ENCODE measurements at places on chromosomes 5 and 9.

GRCh38 chr5:151094852-151095245 lies 14.0 kb upstream of the TNIP1 start:
- no peak for DNase-seq

- no peak for DNase-seq
Observed at GRCh38 chr9:112794731-112795130, 44.2 kb downstream of the SNX30 start.

GRCh38 chr5:150604010-150604409 lies 36.5 kb upstream of the SYNPO start:
- DNase-seq, result no peak

DNA sequence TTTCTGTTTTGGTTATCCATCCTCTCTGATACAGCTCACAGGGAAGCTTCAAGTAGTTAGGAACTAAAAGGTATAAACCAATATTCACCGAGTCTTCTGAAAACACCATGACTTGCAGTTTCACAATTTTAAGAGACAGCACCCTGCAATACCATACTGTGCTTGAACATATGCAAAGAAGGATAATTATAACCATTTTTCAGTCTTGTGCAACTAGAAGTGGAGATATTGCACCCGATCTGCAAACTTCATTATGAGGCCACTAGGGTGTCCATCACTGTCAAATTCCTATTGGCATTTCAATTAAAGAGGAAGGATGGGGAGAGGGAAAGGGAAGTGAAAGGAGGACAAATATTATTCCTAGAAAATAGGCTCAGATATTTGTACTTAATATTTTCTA lies 32.4 kb upstream of the CEP120 start:
- no peak for DNase-seq

GRCh38 chr5:95382801-95383200 lies 8.4 kb upstream of the FAM81B start:
- DNase-seq, result no peak

GRCh38 chr5:66720780-66721179 lies 124.6 kb downstream of the MAST4 start:
- no peak for DNase-seq

DNA sequence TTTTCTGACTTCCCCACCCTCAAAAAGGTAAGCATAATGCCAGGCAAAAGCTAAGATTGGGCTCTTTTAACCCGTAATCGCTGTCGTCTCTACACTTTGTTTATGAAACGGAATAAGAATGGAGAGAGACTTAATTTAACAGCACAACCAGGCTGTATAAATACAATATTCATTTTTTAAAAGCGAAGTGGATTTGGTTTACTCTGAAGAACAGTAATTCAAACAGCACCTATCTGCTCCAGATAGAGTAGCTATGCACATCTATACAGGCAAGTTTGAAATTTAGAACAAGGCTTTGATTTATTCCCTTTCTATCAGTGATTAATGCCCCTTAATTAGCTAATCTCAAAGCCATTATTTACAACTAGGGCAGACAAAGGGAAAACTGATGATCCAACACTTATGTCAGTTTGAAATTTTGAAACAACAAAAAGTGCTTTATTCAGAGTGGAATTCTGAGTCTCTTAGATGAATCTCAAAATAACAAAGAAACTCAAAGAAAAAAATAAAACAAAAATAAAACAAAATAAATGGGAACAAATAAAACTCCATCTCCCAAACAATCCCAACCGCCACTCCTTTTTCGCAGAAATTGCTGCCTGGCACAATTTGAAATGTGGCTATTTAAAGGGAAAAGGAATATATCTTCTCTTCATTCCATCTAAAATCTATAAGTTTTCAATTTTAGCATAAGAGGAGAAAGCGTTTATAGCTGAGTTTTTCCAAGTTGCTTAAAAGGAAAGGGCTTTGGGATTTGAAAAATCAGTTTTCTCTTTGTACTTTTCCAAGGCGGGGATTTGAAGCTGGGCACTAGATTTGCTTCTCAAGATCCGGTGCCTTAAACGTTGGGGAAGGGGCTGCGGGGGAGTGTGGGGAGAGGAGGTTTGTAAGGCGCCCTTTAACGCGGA lies 298.6 kb downstream of the PARP8 start:
- no peak for DNase-seq

DNA sequence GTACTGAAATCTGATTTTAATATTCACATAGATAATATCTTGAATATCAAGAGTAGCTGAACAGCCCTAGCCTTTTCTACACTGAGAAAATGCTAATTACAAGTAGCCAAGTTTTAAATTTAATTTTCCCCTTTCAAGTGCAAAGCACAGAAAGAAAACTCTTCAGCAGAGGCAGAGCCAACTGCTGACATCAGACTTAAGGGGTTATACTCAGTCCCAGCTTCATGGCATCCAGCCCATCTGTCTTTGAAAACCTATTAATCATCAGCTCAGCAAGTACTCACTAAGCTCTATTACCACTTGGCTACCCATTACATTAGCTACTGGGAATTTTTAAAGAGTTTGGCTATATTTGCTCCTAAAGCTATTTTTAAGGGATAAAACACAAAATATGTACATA lies 220.5 kb downstream of the SLC12A2 start:
- no peak for DNase-seq

DNA sequence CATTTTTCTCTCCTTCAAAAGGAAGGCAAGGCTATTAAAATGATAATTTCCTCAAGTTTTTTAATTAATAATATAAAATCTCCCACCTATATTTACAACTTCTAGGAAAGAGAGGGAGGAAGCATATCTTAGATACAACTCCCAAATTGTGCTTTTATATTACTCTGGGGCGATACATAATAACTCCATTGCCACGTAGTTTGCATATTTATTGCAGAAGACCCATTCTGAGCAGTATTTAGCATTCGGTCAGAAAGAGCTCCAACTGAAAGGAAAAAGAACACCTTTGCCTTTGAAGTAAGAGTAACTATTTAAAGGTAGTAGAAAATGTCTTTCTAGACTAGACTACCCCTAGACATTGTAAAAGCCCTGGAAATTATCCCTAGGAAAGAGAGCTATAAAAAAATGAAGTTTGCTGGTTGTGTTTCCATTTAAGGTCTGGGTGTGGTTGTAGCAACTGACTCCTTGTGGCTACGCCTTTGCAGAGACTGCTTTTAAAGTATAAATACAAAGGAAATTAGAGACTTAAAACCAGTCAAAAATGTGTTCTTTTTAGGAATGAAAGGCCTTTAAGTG lies 566.1 kb downstream of the ZNF608 start:
- DNase-seq, result no peak

GRCh38 chr5:170135796-170136490 lies 30.2 kb downstream of the FOXI1 start:
- no peak for DNase-seq

GRCh38 chr9:38022203-38022895 lies 46.7 kb downstream of the SHB start:
- no peak for DNase-seq

- DNase-seq, result no peak
Observed at GRCh38 chr5:157568222-157568621, 7.4 kb downstream of the ADAM19 start.

DNA sequence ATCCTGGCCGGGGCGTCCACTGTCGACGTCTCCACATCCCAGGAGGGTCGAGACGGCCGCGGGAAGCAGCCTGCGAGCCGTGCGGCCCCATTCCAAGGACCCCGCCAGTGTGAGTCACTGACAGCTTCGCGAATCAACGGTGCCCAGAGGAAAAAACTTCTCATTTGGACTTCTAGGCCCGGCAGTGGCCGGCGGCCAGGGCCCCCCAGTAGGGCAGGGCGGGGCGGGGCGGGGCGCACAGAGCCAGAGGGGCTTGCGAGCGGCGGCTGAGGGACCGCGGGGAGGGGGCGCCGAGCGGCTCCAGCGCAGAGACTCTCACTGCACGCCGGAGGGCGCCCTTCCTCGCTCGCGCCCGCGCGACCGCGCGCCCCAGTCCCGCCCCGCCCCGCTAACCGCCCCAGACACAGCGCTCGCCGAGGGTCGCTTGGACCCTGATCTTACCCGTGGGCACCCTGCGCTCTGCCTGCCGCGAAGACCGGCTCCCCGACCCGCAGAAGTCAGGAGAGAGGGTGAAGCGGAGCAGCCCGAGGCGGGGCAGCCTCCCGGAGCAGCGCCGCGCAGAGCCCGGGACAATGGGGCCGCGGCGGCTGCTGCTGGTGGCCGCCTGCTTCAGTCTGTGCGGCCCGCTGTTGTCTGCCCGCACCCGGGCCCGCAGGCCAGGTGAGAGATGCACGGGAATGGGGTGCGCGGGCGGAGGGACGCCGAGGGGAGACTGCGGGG lies at the start of gene F2R:
Gene F2R (plus strand): TSS at position 391 of the 720 bp plus-strand sequence. CDS start 182 bp downstream, at position 573.
- DNase-seq, result peak; percentile 37

DNA sequence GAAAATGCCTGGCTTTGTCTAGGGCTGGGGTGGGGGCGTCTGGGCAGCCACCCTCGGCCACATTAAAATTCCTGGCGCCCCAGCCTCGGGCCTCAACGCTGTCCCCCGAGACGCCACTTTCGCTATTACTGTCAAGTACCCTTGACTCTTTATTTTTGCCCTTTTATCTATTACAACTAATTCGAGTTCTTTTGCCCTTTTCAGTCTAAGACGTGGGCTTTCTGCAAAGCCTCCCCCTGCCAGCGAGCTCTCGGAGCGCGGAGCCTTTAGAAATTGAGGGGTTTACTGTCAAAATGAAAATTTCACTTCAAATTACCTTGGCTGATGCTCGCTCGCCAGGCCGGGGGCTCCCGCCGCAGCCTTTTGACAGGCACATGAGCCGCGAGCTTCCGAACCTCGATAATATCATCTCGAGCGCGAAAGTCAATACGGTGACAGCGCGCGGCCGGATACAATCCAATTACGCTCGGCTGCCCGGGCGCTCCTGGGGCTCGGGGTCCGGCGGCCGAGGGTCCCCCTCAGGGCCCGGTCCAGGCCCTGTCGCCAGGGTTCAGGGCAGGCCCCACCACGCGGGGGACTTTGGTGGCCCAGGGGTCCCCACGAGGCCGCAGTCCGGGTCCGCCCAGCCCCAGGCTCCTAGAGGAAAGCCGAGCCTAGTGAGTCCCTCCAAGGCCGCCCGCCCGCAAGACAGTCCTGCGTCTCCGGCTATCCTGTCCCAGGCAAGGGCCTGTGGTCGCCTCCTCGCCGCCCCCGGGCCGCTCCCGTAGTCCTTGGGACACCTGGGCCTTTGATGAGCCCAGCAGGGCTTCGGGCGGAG lies 6.7 kb downstream of the IRX4 start:
- DNase-seq, result no peak

DNA sequence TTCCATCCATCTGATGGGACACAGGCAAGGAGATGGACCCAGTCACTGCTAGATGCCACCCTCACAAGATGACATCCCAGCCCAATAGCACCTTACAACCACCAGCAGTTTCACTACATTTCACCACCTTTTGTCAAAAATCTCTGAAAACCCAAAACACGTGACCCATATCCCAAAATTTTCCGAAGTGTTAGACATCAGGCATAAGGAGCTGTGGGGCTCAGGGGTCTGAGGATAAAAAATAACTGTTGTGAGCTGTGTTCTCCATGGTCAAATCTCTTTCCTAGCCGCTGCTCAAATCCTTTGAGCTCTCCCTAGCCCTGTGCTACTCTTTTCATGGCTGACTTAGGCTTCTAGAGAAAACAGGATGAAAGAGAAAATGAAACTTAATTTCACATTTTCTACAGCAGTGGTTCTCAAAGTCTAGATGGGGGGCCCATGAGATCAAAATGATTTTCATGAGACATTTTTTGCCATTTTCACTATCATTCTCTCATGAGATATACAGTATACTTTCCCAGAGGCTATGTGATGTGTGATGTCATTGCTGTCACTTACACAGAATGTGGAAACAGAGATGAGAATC lies 40.7 kb downstream of the TIMD4 start:
- no peak for DNase-seq

DNA sequence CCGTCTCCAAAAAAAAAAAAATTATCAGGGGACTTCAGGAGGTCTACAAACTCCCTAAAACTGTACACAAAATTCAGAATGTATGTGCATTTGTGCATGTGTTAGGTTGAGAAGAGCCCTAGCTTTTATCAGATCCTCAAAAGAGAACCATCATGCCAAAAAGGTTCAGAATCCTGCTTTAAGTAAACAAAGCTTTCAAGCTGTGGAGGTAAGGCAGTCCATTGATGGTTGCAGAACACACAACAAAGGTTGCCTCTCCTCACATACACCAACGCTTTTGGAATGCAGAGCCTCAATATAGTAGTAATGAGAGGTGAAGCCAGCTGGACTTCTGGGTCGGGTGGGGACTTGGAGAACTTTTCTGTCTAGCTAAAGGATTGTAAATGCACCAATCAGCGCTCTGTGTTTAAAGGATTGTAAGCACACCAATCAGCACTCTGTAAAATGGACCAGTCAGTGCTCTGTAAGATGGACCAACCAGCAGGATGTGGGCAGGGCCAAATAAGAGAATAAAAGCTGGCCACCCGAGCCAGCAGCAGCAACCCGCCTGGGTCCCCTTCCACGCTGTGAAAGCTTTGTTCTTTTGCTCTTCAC lies 57.9 kb upstream of the RNF38 start:
- no peak for DNase-seq

- DNase-seq, result no peak
Observed at GRCh38 chr9:123329329-123329955, 26.6 kb upstream of the CRB2 start.

- DNase-seq, result no peak
Observed at GRCh38 chr9:91207729-91208418, 153.8 kb downstream of the AUH start.

GRCh38 chr9:7561527-7562080 lies 238.0 kb downstream of the DMAC1 start:
- DNase-seq, result no peak

DNA sequence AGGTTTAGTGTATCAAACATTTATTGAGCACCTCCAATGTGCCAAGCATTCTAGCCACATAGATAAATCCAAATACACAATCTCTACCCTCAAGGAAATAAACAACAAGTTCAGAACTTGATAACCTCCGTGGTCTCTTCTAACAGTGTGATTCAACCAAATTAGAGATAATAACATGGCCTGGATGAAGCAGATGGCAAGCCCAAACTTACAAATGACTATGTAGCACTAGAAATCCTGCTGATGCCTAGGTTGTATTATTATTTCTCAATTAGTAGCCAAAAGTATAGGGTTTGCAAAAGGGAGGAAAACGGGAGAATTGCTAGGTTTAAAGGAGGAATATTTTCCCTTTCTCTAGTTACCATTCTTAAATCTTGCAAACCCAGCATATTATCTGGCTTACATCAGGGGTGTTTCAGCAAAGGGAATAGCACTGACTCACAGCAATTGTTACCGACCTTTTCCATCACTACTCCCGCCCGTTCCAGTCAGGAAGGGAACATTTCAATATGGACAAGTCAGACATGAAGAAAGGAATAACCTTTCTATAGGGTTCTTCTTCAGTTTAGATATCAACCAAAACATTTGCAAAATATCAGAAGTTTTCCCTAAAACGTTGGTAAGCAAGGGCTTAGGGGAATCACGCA lies 2.3 kb downstream of the DPYSL3 start:
- DNase-seq, result no peak

Data from activated T-helper 1 cell treated with anti-CD3 and anti-CD28 coated beads, Interleukin-2, amount 50 U/mL, for 16 hours (primary cell).